ENCODE measurements at places on chromosomes 12 and 14.

DNA sequence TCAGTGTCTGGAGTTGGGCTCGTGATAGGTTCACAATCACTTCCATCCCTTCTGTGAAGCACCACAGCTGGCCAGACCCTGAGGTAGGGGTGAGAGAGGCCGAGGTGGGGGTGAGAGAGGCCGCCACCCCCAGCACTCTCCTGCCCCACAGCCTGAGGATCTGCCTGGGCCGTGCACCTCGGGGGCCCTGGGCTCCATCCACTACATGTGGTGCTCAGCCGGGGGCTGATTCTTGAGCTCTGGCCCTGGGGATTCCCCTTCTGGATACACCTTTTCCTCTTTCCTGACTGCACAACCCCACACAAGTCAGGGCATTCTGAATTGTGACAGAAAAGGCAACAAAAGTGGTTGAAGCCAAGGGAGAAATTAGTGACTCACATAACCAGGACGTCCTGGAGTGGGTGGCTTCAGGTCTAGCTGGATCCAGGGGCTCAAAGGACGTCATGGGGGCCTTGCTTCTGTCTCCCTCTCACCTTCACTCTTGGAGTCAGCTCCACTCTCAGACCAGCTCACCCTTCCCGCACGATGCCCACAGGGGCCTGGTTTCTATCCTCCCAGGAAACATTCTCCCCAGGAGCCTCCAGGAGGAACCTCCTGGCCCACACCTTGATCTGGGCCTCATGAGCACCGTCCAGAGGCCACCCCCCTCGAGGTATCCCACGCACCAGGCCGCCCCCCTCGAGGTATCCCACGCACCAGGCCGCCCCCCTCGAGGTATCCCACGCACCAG lies 12.1 kb upstream of the FBRSL1 start:
- no peak for DNase-seq

GRCh38 chr12:131773582-131774221 lies 54.5 kb upstream of the MMP17 start:
- no peak for DNase-seq

- peak; percentile 74 for DNase-seq
These were observed 10.7 kb downstream of the SLC25A29 start for GRCh38 chr14:100295376-100296105.

DNA sequence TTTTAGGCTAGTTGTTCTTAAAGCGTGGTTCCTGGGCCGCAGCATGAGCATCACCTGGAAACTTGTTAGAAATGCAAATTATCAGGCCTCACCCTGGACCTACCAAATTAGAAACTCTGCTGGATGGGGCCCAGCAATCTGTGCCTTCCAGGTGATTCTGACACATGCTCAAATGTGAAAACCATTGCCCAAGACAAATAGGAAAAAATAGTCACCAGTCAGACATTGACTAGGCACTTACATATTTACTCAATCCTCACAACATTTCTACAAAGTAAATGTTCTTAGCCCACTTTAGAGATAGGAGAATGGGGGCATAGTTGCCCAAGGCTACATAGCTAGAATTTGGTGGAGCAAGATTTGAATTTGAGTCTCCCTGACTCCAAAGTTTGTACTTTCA lies 3.3 kb downstream of the CELA1 start:
- no peak for DNase-seq

GRCh38 chr12:109771746-109772621 lies 58.4 kb downstream of the FAM222A start:
- DNase-seq = peak; percentile 41

DNA sequence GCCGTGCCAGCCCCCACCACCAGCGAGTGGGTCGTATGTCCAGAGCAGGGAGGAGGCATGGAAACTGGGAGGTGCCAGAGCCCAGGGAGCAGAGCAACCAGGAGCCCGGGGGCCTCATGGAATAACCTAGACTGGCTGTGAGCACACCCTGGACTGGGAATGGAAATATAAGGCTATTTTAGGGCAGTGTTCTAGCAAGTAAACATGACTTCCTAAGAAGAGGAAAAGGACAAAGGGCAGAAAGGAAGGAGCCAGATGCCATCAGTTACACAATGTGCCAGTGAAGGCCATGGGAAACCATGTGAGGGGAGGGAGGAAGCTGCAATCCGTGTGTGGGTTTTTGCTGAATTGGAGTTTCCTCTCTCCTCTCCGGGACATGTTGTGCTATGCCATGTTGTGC lies 18.7 kb upstream of the CPM start:
- DNase-seq = no peak

DNA sequence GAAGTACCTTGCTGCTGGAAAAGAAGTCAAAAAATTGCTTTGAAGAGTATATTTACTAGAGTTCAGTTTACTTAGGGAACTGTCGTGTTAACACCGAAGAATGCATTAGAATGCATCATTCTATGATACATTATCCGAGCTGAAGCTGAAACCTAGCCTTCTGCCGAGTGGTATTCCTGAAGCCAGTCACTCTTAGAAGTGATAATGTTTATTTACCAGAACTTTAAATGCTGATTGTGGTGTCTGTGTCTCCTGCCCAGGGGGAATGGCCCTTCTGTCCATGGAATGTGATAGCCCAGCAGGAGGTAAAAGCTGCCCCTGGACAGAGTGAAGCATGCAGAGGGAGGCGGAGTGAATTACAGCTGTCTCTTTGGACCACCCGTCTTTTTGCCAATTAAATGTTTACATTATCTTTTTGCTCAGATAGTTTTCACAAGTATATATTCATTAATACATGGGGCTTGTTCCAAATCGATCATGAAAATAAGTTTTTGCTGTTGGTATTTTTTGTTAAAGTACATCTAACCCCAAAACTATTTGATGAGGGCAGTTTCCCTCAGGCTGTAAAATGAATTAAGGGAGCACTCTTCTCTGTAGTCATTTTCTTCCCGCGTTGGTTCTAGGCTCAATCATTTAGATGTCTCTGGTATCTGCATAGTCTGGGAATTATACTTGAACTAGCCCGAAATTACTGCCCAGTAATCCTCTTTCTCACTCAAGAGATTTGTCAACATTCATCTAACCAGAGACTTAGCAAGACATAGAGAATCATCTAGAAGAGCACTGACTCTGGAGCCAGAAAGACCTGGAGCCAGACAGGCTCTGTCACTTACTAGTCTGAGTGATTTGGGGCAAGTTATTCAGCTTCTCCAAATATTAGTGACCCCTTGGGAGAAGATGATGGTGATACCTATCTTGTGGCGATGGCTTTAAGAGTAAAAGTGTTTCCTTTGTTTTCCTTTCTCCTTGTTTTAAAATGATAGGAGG lies 147.6 kb downstream of the CRADD start:
- no peak for DNase-seq

Data from suprapubic skin (tissue), 4 donors.